CD4-positive, alpha-beta T cell treated with Interferon alpha-2 for 1 hour (primary cell): ENCODE measurements at places on chromosomes 6 and 20.

GRCh38 chr20:52104546-52105441 is 86.8 kb downstream of the ZFP64 start:
- DNase-seq, result no peak

DNA sequence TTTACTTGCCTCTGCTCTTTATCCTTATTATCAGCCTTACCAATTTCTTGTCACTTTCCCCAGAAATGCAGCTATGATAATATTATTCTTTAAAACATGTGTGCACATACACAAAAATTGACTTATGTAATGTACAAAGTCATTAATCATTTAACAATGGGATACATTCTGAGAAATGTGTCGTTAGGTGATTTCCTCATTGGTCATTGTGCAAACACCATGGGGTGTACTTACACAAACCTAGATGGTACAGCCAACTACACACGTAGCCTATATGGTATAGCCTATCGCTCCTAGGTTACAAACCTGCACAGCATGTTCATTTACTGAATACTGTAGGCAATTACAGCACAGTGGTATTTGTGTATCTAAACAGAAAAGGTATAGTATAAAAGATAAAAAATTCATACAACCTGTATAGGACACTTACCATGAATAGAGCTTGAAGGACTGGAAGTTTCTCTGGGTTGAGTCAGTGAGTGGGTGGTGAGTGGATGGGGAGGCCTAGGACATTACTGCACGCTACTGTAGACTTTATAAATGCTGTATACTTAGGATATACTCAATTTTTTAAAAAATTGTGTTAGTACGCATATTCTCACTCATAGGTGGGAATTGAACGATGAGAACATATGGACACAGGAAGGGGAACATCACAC is 56.9 kb downstream of the HIVEP1 start:
- DNase-seq, result no peak

- no peak for DNase-seq
These were observed 453.4 kb upstream of the AGPAT4 start for GRCh38 chr6:161727083-161727833.

DNA sequence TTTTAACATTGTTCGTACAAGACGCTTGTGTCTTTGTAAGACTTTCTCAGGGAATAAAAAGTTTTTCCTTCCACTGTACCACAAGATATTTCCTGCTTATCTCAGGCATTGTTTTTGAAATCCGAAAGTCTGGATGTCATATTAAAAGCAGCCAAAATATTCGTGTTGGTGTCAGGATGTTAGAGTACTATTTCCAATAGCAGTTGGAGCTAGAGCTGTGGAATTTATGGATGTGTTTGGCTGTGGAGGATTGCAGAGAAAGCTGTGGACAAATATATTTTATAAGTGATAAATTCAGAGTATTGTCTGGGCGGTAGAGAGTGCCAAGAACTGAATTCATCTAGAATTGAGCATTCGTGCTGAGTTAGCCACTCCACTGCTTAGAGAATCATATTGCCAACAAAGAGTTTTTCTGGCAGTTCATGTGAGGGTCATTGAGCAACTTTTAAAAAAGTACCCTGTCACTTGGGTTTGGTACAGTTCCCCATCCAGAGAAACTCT is 57.7 kb downstream of the ZDHHC14 start:
- DNase-seq, result no peak

GRCh38 chr20:48745330-48745729 is 82.5 kb downstream of the PREX1 start:
- DNase-seq, result no peak

DNA sequence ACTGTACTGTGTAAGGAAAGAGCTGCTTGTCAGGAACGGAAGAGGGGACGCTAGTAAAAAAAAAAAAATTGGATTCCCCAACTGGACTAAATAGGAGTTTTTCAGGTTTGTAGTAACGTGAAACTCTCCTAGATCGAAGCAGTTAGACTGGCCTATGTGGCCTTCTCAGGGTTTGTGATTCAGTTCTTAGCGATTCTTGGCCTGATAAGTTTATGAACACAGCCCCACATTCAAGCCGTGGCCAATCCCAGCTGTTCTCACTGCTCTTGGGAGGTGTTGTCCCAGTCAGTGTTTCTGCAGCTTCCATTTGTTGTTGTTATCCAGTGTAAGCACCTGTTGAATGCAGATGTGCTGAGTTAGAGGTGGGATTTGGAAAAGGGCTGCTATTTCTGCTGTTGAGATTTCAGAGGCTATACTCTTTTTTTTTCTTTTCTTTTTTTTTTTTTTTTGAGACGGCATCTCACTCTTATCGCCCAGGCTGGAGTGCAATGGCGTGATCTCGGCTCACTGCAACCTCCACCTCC is 29.7 kb downstream of the TAF8 start:
- DNase-seq, result no peak

- no peak for DNase-seq
These were observed 529.8 kb downstream of the CD83 start for GRCh38 chr6:14647357-14647756.
